ENCODE measurements at places on chromosomes 5 and 9.

GRCh38 chr9:108609897-108610253, 245.9 kb downstream of the ACTL7B start:
- DNase-seq: no peak

GRCh38 chr5:128749136-128749898, 211.3 kb upstream of the FBN2 start:
- no peak for DNase-seq

GRCh38 chr9:116990592-116990991, 303.5 kb downstream of the TRIM32 start:
- no peak for DNase-seq

DNA sequence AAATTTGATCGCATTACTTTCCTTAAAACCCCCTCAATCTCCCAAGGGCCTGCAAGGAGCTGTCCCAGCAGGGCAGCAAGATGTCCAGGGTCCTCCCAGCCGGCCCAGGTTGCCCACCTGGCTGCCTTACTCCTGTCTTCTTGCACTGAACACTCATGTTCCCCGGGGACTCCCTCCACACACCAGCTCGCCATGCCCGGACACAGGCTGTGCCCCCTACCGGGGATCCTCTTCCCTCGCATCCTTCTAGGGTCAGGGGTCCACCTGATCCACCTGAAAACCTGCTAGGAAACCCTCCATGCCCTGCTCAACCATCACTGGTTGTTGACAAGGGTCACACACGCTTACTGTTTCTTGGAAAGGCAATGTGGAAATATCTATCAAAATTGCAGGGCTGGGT, 172.0 kb upstream of the MSX2 start:
- no peak for DNase-seq

DNA sequence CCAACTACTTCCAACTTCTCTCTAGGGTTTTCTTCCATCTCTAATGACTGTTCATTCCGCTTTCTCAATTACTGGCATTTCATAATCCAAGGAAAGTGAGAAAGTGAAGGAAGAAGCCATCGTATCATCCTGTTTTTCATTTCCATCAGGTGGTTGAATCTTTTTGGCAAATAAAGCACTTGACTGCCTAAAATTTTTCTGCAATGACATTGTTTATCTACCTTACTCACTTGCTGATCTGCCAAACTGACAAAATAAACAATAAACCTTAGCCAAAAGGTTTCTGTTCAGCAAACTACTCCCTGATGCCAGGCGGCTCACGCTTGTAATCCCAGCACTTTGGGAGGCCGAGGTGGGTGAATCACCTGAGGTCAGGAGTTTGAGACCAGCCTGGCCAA, 18.4 kb downstream of the FNBP1 start:
- DNase-seq: no peak

GRCh38 chr5:14175381-14175780, 32.2 kb downstream of the TRIO start:
- no peak for DNase-seq

DNA sequence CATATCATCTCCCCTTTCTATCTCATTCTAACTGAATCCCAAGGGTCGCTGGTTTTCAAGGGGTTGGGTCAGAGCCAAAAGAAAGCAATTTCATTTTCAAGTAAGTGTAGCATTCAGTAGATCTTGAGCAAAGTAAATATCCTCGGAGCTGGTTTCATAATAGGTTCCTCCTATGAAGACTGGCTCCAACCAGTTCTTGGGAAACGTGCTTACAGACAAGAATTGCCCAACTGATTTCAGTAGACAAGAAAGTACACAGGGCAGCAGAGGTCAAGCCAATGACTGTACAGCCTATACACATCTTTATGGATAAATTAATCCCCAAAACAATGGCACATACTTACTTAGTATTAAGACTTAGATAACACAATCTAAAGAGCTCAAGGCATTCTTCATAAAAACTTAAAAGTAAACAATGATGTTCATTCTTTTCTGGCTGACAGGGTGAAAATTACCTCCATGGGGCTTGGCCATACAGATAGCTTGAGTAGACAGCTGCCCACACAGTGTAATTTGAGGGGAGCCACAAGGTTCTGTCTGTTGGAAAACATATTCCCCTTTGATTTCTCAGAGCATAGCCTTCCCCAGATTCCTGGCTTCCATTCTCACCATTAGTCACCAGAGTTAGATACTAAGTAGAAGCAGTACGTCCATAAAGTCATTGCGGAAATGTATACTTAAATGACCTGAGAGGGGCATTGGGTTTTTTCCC, 163.9 kb downstream of the ARRDC3 start:
- DNase-seq: no peak

GRCh38 chr5:139512786-139513390, 30.3 kb upstream of the STING1 start:
- DNase-seq: no peak

DNA sequence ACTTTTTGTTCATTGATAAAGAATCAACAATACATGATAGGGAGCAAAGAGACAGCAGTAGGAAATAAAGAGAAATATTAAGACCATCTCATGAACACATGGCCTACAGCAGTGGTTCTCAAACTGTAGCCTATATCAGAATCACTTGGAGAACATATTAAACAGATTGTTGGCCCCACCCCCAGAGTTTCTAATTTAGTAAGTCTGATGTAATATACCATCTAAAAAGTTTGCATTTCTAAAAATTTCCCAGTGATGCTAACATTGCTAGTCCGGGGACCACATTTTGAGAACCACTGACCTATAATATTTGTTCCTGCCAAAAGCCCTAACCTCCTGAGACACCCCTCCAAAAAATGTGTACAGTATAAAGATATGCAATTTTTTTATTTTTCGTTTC, 306.2 kb upstream of the NREP start:
- no peak for DNase-seq

GRCh38 chr5:40429258-40430100, 250.2 kb upstream of the PTGER4 start:
- no peak for DNase-seq

DNA sequence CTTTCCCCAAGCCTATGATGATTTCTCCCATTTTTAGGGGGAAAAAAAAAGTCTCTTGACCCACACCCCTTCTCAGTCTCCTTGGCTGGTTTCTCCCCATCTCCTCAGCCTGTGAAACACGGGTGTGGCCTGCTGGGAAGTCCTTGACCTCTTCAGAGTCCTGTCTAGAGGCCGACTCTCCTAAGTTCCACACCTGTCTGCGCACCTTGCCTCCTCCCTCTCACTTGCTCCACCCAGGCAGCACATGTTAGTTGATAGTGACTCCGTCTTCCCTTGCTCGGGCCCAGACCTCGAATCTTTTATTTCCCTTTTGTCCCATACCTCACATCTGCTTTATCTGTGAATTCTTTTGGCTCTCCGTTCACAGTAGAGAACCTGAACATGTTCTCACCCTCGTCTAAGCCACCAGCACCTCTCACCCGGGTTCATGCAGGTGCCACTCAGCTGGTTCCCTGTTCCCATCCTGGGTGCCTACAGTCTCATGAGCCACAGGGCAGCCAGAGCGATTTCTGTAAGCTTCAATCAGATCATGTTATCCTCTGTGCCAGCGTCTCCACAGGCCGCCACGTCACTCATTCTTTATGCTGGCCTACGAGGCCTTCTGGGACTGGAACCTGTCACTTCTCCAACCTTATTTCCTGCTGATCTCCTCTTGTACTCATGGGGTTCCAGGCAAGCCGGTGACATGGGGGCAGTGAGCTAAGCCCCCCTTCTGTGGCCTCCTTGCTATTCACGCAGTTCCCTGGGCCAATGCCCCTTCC, 51.7 kb upstream of the LRRTM2 start:
- DNase-seq: no peak

DNA sequence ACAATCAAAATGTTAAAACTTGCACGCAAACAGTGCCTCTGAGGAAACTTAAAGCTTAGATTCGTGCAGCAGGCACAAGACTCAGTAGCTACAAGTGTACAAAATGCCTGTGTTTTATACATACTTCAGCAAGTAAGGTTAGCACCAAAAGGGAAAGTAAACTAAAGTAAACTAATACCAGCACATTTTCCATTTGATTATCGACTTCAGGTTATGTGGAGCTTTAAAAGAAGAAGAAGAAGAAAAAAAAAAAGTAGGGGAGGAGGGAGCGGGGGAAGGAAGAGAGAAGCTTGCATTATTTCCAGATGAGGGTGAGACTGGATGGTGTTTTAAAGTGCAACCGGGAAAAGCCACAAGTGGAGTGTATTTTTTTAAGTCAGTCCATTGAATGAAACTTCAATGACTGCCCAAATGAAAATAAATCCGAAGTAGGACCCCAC, 596 bp upstream of the ADAMTS6 start:
- no peak for DNase-seq

GRCh38 chr5:160805376-160805775, 46.6 kb downstream of the ATP10B start:
- DNase-seq: no peak

DNA sequence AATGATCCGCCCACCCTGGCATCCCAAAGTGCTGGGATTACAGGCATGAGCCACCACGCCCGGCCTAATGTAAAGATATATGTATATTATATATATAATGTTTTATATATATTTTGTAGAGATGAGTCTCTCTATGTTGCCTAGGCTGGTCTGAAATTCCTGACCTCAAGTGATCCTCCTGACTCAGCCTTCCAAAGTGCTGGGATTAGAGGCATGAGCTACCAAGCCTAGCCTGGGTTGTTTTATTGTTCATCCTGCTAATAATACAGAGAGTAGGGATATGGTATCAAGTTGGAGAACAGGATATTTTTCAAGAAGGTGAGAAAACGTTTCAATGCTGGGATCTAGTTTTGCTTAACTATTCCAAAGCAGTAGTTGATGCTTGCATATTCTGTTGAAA, 2.9 kb downstream of the SEC24A start:
- DNase-seq: no peak

DNA sequence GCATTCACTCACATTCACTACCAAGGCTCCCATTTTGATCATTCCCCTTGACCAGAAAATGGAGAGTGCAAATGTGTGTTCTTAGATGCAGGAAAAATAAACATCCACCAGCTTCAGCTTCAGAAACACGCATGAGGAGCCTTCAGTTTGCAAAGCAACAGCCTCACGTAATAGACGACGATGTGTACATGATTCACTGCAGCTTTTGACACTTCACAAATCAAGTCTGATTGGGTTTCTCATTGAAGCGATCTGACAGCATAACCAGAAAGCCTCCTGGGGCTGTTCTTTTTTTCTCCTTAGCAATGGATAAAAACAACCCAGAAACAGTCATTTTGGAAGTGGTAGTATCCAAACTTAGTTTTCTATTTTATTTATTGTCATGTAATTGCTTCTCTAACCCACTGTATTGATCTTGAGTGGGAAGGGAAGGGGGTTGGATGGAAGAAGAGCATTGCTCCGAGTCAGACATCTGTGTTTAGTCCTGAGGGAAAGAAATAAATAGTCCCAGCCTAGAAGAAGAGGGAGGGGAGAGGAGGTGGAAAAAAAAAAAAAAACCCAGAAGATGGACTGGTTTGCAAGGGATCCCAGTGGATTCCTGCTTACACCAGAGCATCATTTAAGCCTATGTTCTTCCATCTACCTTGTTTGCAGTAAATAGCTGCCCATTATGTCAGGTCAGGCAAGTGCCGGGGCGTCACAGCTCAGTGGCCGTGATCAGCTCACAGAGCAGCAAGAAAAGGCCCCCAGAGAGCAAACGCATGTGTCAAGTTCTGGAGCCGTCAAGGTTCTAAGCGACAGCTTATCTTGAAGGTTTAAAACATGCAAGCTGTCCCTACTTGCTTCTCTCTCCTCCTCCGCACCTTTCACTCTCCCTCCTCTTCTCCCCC, 190.2 kb upstream of the SNX2 start:
- DNase-seq: no peak

- no peak for DNase-seq
Observed at GRCh38 chr5:91956738-91957137, 573.6 kb upstream of the ARRDC3 start.

- DNase-seq: no peak
Observed at GRCh38 chr5:9858043-9858442, 227.9 kb upstream of the TAS2R1 start.

- no peak for DNase-seq
Observed at GRCh38 chr5:107954254-107954653, 283.5 kb upstream of the EFNA5 start.

DNA sequence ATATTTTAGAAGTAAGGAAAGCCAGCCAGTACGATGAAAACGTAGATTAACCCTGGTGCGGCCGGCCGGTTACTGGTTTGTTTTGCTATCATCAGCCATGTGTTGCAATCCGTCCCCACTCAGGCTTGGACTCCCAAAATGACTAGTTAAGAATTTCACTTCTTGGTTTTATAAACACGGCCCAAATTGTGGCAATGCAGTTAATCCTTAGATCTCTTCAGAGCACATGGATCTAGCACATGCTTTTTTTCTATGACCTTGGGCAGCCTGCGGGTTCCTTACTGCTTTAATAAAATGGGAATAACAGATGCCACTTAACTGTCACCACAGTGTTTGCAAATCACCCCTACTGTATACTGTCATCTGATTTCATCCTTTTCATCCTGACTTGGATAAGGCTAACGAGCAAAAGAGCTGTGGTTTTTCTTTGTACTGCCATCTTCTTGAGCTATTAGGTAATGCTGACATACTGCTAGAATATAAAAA, 1.5 kb downstream of the NDFIP1 start:
- no peak for DNase-seq

DNA sequence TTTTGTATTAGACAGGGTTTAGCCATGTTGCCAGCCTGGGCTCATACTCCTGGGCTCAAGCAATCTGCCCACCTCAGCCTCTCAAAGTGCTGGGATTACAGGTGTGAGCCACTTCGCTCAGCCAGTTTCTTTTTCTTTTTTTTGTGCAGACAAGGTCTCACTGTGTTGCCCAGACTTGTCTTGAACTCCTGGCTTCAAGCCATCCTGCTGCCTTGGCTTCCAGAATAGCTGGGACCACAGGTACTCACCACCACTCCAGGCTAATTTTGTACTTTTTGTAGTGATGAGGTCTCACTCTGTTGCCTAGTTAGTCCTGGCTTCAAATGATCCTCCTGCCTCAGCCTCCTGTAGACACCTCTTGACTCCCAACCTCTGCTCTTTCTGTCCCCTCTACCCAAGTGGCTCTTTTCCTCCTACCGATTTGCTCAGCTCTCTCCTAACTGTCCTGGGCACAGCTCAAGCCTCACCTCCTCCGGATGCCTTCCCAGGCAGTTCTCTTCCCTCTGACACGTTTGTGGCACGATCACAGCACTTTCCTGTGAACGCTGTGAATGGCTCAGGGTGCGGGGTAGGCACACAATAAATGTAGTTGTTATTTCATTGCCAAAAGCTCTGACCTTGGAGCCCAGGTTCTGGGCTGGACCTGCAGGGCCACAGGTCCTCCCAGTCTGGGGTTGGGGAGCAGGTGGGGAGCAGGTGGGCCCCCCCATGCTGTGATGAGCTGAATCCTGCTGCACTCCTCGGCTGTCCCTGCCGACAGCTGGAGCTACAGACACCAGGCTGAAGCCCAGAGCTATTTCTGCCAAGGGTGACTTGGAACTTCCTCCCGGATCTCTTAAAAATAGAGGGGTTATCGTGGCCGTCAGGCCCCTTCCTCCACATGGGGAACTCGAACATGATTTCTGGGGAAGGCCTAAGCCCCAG, 23.9 kb downstream of the GFI1B start:
- DNase-seq: no peak

- no peak for DNase-seq
Observed at GRCh38 chr5:169650701-169651331, 13.7 kb downstream of the DOCK2 start.

Data from effector CD4-positive, alpha-beta T cell (primary cell).